ENCODE measurements at places on chromosomes 2 and 18. TPM values are rescaled to one million over a fixed set of nuclear protein-coding genes. Genes with fewer than 3 reads are reported as not detected.

- H3K4me3 ChIP-seq: no peak overlapping the region
- no peak for DNase-seq
Observed at GRCh38 chr2:67564076-67564475, 166.9 kb downstream of the ETAA1 start.

DNA sequence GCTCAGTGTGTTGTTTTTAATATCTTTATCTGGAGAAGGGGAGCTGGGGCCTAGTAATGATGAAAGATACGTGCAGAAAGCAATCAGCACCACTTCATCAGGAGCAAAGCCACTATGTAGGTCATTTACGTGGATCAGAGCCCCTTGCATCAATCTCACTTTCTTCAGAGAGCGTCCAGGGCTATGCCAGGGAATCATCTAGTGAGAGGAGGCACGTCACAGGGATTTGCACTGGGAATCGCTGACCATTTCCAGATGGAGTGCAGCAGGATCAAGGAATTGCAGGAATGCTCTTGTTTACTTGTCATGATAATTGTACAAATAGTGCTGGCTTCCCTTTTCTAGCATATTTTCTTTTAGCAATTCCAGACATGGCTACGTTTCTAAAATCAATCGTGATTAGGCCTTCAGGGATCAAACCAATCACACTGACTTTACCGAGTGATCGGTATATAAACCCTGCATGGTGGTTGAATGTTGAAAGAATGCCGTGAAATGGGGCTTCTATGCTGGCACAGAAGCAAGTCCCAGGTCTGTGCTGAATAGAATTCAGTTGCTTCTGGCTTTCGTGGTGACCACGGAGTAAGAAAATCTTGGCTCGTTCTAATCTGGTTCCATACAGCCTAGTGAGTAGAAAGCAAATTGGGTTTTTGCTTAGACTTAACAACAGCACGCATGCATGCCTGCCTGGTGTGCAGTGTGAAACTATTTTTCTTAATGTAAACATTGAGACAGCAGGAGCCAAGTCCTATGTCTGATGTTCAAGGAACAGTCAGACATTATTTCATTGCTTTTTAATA, 122.8 kb downstream of the TMEM200C start:
- no peak overlapping the region for H3K4me3 ChIP-seq
- H3K4me1 ChIP-seq: no peaks in the 10 kb centered on the region
- H3K27me3 ChIP-seq: no peaks in the 10 kb centered on the region

Gene TOGARAM2
- 0.78 TPM for total RNA-seq

Gene UPP2
- not detected for total RNA-seq

Gene STRN
- total RNA-seq: 31.8 TPM

Gene FOXD4L1
- total RNA-seq: 0.16 TPM

GRCh38 chr2:3040496-3041140, 337.0 kb downstream of the EIPR1 start:
- no peaks in the 10 kb centered on the region for H3K27me3 ChIP-seq
- H3K4me1 ChIP-seq: no peaks in the 10 kb centered on the region
- no peak overlapping the region for H3K27ac ChIP-seq
- DNase-seq: no peak
- no peak overlapping the region for H3K4me3 ChIP-seq
- H3K36me3 ChIP-seq: no peaks in the 10 kb centered on the region
